Activated T-cell treated with anti-CD3 and anti-CD28 coated beads, Interleukin-2, amount 50 U/mL, for 24 hours (primary cell): ENCODE measurements at places on chromosomes 3 and 15.

GRCh38 chr3:112604536-112604935 lies 36.4 kb downstream of the CCDC80 start:
- no peak for DNase-seq

DNA sequence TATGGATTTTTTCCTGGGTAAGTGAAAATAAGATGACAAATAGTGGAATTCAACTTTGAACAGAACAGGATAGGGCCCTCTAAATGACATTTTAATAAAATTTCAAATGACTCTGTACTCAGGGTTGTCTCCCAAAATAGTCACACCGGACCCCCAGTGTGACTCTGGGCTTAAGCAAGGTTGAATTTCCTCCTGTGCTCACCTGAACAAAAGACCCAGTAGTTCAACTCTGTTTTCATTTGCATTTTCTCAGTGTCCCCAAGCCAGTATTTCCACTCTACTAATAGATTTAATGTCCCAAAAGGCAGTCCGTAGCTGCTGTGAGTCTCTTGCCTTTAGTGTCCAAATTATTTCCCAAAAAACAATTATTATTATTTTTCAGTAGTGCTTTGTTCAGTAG lies 296.6 kb downstream of the PLOD2 start:
- no peak for DNase-seq

DNA sequence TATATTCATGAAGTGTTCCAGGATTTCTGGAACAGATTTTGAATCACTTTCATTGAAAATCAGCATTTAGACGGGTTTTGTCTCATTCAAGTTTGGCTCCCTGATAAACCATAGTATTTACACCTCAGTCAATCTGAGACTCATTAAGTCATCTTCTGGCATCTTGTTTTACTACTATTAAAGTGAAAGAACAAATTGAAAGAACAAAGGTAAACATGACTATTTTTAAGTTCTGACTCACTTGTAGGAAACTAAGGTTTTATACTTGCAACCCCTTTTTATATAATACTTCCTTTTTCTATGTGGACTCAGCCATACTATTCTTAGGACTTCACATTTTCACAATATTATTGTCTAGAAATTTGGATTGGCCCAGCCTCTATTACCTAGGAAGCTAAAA lies 854.4 kb downstream of the SQOR start:
- DNase-seq: no peak

- DNase-seq: no peak
Measured at GRCh38 chr3:127749787-127750225, 72.5 kb downstream of the MGLL start.

- DNase-seq: peak; percentile 32
Measured at GRCh38 chr3:114454551-114455251, 160.9 kb downstream of the TIGIT start.

- no peak for DNase-seq
Measured at GRCh38 chr3:136994772-136995516, 37.2 kb downstream of the IL20RB start.

DNA sequence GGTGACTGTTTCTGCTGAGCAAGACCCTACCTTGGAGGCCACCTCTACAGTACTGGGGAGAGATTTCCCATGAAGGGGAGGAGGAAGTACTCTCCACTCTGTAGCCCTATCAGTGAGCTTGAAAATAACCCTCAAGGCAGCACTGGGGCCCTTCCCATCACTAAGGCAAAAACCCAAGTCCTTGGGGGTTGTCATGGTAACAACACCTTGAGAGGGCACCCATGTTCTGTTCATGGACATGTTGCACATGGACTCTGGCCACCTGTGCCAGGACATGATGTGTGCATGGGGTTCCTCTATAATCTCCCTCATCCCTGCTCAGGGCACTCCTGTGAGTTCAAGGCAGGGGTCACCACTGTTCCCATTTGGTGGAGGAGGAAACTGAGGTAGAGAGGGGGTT lies 10.9 kb upstream of the CDC25A start:
- DNase-seq: no peak

DNA sequence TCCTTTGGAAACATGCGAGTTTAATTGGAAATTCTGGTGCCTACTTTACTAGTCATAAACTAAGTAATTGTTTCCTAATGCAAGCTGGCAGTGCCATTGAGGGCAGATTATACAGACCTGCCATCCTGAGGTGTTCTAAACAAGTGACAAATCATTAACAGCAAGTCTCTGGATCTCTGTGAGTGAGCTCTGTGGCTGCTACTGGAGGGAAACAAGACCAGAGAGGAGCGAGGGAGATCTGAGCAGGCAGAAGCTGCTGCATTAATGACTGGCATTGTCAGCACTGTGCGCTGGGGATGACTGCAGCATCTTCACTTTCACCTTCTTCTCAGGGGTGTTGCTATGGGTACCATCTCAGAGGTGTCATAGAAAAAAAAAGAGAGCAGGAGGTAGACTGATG lies 308.4 kb upstream of the DPH6 start:
- no peak for DNase-seq

DNA sequence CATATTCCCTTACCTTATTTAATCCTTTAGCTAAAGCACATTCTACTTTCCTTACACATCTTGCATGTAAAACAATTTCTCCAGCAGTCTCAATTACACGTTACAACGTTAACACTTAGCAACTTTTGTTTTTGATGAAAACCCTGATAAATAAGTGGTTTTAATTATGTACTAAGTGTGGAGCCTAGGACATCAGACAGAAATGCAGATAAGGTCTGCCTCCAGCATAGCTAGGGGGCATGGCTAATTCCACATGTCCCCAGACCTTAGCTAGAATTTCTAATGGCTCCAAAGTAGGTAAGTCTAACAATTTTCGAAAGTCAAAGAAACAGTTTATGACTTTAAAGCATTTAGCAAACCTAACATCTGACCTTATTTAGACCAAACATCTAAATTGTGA lies 77.4 kb upstream of the TERB2 start:
- no peak for DNase-seq

DNA sequence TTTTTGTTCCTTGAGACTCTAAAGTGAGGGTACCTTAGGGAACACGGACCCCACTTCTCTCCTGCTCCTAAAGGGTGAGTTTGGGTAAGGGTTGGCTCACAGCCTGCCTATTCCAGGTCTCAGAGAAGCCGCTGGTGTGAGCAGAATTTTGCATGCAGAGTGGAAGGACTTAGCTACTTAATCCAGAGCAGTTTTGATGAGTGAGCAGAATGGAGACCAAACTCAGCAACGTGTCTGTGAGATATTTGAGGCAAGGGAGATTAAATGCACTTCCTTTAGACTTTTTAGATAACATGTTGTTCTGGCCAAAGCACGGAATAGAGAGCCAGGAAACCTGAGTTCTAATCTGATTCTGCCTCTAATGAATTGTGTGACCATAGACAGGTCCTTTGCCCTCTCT lies 5.1 kb downstream of the SLC24A1 start:
- DNase-seq: no peak
